Bronchial epithelial cell (primary cell): ENCODE measurements at places on chromosomes 7 and 10. TPM values are rescaled to one million over a fixed set of nuclear protein-coding genes. Genes with fewer than 3 reads are reported as not detected.

BAMBI gene
- total RNA-seq = 8.7 and 28.5 TPM in 2 replicates

CHAT gene
- total RNA-seq = not detected in 2 replicates

GRCh38 chr10:80264081-80265056, 25.1 kb downstream of the MAT1A start:
- DNase-seq = no peak

GHRHR gene
- total RNA-seq = not detected in 2 replicates

- DNase-seq = no peak
Observed at GRCh38 chr7:7151285-7151684, 31.1 kb upstream of the C1GALT1 start.
